Activated naive CD4-positive, alpha-beta T cell treated with anti-CD3 and anti-CD28 coated beads, Interleukin-2, amount 10 ng/mL, durations not matched to agents 7 days and 5 days (primary cell): ENCODE measurements at places on chromosomes 5 and 9.

DNA sequence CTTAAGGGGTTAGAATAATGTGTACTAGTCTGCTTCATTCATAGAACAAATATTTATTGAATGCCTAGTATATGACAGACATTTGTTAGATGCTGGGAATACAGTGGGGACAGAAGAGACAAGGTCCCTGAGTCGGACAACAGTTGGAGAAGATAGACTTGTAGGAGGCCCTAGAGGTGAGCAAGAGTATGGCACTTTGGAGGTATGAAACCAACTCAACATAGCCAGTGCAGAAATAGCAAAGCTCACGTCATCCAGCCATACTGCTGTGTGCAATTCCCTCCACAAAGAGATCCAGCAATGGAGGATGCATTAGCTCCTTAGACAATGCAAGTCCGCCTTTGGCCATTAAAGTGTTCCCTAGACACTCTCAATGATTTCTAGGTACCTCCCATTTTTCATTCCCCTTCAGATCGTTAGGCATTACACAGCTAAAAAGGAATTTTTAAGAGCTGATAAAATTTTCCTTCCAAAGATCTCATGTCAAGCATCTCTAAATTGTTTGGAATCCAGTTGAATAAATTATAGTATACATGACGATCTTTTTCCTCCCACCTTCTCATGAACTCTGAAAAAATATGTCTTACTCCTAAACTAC is 1949.6 kb upstream of the WWC1 start:
- DNase-seq, result no peak

DNA sequence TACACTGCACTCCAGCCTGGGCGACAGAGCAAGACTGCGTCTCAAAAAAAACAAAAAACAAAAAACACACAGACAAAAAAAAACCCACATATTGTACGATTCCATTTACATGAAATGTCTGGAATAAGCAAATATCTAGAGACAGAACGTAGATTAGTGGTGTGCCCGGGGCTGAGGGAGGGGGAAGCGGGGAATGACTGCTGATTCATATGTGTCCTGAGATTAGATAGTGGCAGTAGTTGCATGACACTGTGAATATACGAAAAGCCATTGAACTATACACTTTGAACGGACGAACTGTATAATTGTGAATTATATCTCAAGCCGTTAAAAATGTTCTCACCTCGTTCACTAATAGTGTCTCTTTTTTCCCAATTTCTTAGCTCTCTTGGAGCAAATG is 23.9 kb downstream of the FGF1 start:
- no peak for DNase-seq

DNA sequence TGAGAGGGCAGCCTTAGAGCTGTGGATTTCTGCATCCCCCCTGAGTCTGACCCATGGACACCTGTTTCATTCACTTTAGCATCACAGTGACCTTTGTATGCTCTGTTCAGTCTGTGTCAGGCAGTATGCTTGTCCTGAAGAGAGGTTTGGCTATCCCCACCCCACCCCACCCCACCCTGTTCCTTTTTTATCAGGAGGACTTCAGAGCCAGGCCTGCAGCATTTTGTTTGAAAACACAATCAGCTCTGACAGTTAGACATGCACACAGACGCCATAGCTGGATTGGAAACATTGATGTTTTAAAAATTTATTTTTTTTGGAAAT is 142.2 kb downstream of the NTRK2 start:
- DNase-seq, result no peak

DNA sequence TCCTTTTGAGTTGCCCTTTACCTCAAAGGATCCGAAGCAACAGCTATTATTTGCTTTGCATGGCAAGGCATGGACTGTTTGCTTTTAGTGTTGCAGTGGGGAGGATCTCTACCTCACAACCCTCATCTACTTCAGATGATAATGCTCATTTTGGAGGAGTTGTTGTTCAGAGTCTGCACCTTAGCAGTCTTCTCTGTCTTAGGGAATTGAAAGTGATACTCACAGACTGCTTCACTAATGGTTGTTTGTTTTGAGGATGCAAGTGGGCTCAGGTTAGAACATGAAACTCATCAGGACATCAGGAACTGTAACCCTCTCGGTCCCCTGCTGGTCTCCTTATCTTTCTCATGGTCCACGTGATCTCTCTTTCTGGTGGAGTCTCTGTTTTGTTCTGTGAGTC is 172.9 kb upstream of the ANKH start:
- DNase-seq, result no peak

DNA sequence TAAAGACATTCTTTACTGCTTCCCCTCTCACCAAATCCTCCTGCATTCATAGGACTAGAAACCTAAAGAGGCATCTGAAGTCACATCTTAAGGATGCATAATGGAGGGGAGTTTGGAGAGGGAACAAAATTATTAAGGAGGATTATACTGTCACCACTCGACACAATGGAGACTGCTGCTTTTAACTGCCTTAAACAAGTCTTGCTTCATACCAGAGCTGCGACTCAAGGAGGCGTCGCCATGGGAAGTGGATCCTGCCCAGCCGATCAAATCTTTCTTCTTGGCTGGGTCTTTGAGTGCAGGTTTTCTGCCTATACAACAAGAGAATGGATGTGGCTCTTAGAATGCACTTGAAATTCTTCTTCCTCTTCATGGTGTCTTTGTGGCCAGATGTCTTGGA is 66.7 kb upstream of the FOXE1 start:
- no peak for DNase-seq

DNA sequence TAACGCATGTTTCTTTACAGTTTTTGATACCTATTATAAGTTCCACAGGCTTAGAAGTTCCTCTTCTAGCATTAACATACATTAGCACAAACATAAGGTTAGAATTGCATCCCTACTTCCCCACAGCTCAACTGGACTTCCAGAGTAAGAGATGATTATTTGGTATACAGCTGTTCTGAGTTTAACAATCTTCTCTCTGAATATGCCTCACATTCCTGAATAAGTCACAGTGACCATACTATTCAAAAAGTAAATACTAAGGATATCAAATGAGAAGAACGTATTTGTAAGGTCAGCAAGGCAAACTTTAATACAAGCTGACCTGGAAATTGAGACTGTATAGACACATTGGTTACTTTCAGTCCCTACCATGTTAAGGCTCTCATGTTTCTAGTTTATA is 21.3 kb downstream of the NR6A1 start:
- DNase-seq, result no peak

DNA sequence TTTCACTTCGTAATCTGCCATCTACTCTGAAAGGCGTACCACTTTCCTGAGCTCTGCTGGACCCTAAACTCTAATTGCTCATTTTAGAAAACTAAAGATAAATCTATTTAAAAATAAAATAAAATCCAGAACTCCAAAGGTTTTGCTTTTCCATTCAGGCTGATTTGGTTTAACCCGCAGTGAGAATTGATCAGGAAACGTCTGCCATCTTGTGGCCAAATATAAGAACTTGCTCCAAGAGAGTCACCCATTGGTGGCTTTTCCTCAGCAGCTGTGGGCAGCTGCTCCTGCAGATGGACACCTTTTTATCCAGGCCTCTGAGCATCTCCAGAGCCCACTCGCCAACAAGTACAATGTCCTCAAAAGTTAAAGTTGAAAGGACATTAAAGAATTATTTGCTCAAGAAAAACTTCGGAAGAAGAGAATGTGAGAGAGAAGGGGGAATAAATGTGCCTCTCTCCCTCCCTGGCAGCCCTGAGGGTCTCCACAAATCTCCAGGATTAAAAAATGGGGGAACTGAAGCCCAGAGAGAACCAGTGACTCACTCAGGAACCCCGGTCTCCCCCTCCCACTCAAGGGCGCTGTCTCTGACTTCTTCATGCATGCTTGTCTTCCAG is 4.1 kb downstream of the SAXO1 start:
- DNase-seq, result peak; percentile 46

- no peak for DNase-seq
Measured at GRCh38 chr5:121797681-121798518, 53.8 kb upstream of the FTMT start.

- DNase-seq, result peak; percentile 98
Measured at GRCh38 chr9:136539427-136540421, 6.1 kb downstream of the NOTCH1 start.

GRCh38 chr5:54551926-54552325 is 34.4 kb downstream of the SNX18 start:
- no peak for DNase-seq

- no peak for DNase-seq
Measured at GRCh38 chr5:132243366-132243977, 14.0 kb upstream of the PDLIM4 start.

DNA sequence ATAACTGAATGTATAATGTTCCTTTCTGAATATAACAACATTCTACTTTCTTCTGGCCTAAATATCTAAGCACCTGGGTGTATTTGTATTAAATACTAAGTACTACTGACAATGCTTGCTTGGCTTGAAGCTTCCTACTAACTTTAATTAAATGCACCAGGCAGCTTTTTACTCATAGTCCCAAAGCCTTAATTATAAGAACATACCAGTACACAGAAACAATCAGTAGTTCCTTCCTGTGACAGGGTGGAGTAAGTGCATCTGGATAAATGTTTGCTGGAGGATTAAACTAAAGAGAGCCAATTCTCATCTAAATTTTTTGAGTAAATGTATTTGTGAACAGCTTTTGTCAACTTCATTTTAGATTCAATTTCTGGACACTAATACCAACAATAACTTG is 558.6 kb upstream of the SEMA6A start:
- no peak for DNase-seq

GRCh38 chr9:88996046-88996920 is 5.0 kb downstream of the S1PR3 start:
- DNase-seq, result no peak

- no peak for DNase-seq
Measured at GRCh38 chr9:128073253-128073886, 5.3 kb downstream of the SLC25A25 start.

DNA sequence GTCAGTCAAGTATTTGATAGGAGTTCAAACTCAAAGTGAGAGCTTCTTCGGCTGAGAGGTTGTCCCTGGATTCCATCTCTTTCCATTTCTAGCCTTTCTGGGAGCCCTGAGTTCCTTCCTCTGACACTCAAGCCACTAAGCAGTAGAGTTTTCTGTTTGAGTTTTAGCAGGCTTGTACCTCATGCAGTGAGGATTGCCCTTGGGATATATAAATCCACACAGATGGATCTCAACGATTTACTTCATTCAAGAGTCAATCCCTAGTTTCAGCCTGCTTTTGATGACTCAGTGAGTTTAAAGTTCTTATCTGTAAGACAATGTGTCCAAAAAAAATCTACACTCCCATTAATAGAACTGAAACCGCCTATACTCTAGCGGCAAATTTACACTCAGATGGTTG is 2240.9 kb upstream of the WWC1 start:
- DNase-seq, result no peak

- DNase-seq, result no peak
Measured at GRCh38 chr9:95001720-95002119, 275.2 kb downstream of the AOPEP start.

- peak; percentile 20 for DNase-seq
Measured at GRCh38 chr5:132475497-132475882, 15.1 kb downstream of the IRF1 start.

GRCh38 chr9:104826079-104826775 is 62.3 kb downstream of the NIPSNAP3B start:
- no peak for DNase-seq

DNA sequence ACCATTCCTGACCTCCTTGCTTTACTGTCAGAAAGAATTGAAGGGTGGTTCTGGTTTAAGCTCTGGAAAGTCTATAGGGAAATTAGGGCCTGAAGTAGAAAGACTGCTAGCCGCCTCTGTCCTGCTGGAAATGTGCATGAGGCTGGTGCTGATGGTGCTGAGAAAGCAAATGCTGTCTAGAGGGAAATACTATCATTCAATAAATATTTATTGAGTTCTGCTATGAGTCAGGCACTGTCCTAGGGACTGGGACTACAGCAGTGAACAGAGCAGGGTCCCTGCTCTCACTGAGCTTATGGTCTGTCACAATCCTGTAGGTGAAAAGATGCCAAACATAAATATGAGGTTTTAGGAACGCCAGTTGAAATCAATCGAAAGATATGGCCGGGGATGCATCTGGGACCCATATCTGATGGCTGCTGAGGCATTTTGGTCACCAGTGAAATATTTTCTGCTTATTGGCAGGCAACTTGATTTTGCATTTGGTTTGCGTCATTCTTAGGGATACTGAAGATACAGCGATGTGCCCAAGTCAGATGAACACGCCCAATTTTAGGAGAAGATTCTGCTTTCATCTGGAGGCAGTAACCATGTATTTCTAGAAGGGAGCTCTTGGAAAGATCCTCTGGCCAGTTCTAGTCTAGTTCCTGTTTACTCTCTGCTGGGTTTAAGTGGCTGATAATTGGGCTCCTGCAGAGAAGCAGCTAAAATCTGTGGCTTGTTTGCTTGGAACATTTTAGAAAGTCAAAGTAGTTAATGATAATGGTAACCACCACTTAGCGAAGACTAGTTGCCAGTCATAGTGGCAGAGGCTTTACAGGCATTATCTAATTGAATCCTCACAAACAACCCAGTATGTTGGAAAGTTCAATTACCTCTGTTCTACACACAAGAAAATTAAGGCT is 73.3 kb downstream of the INSYN2B start:
- DNase-seq, result no peak

DNA sequence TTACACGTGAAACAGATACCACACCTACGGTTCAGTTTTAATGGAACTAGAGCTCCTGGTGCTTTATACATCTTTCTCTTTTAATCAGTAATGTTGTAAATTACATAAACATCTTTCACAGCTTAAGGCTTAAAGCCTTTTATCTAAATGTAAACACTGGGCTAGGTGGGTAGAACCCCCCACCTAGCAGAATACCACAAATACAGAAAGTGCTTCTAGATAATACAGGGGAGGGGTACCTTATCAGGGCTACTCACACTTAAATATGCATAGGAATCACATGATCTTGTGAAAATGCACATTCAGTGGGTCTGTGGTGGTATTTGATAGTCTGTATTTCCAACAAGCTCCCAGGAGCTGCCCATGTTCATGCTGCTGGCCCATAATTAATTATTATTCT is 256.4 kb upstream of the TARS1 start:
- no peak for DNase-seq

DNA sequence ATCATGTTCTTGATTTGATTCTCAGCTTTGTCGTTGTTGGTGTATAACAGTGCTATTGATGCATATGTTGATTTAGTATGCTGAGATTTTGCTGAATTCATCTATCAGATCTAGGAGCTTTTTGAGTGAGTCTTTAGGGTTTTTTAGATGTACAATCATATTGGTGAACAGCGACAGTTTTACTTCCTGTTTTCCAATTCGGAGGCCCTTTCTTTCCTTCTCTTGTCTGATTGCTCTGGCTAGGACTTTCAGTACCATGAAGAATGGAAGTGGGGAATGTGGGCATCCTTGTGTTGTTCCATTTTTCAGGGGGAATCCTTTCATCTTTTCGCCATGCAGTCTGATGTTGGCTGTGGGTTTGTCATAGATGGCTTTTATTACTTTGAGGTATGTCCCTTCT is 100.4 kb downstream of the SGCD start:
- DNase-seq, result no peak

DNA sequence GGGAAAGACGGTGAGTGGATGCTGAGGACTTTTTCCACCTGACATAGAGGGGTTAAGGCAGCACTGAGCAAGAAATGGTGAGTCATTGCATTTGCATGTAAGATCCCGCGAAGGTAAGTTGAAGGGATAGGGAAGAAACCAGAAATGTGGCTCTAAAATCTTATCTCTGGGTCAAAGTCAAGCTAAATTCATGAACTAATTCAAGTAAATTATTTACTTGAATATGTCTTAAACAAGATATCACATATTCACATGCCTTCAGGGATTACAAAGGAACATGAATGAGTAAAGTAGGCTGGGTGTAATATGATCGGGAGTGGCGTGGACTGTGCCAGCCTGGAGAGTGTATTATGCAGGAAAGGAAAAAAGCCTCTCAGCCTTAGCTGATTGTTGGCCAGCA is 74.4 kb upstream of the EQTN start:
- no peak for DNase-seq
